ENCODE measurements at places on chromosomes 4 and X.

GRCh38 chrX:143121477-143121876 is 95.7 kb downstream of the SPANXN4 start:
- DNase-seq: no peak

- no peak for DNase-seq
Observed at GRCh38 chrX:9665113-9665512, 100.5 kb downstream of the GPR143 start.

DNA sequence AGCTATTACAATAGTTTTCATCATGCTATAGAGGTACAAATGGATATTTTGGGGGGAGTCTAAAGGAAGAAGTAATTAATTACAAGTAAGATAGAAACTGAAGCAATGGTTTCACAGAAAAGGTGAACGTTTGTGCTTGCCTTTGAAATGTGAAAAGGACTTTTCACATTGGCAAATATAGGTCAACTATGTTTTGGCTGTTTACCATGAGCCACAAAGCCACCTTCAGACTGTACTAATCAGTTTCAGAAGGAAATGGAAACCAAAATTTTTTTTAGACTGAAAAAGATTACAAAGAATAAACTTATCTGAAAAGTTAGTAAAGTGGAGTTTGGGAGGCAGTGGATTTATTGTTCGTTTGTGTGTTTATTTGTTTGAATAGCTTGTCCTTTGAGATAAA is 32.1 kb downstream of the SYTL5 start:
- no peak for DNase-seq

- DNase-seq: no peak
Observed at GRCh38 chr4:114607056-114607455, 8.4 kb downstream of the UGT8 start.

GRCh38 chrX:52425775-52426174 is 57.0 kb downstream of the XAGE2 start:
- DNase-seq: no peak

GRCh38 chrX:54208531-54208930 is 25.5 kb upstream of the FAM120C start:
- DNase-seq: no peak

GRCh38 chrX:17164941-17165340 is 210.1 kb upstream of the NHS start:
- DNase-seq: no peak

GRCh38 chr4:100833906-100834305 is 316.1 kb upstream of the EMCN start:
- DNase-seq: no peak

- no peak for DNase-seq
Observed at GRCh38 chr4:174882317-174882992, 35.7 kb upstream of the ADAM29 start.

DNA sequence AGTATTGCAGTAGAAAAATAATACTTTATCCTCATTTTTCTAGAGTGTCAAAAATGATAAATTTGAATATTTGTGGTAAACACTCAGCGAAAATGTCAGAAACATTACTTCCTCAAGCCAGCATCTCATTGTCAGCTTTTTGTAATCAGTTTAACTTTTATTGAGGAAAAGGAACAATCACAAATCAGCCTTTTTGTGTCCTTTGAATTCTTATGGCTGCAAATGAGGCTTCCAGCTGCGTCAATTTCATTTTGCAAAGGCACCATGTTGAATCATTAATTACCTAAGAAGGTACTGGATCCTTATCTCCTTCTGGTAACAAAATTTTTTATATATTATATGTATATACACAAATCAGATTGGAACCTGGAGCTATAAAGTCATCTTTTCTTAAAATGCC is 442.6 kb upstream of the CPEB2 start:
- DNase-seq: no peak

- DNase-seq: no peak
Observed at GRCh38 chrX:153693216-153694086, 5.7 kb downstream of the SLC6A8 start.

DNA sequence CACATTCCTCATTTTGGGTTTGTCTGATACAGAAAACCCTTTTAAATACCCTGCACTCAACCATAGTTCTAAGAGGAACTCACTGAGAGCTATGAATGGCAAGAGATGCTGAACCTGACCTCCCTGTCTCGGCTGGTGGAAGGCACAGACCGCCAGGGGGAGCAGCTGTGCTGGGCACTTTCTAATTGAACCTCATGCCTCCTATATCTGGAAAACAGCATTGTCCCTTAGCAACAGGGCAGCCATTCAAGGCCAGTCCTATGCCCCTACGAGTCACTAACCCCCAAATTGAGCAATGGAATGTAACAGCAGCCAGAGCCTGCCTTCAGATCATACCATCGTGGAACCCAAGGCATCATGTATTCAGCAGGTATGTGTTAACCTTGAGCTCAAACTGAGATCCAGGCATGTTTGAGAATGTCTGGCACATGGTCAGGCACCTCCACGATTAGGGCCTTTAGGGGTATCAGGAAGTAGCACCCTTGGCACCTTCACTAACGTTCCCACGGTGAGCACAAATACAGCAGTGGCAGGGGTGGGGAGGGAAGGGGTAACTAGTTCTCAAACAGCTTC is 5.1 kb downstream of the USP27X start:
- peak; percentile 32 for DNase-seq

- no peak for DNase-seq
Observed at GRCh38 chr4:121400632-121401031, 19.8 kb upstream of the QRFPR start.

DNA sequence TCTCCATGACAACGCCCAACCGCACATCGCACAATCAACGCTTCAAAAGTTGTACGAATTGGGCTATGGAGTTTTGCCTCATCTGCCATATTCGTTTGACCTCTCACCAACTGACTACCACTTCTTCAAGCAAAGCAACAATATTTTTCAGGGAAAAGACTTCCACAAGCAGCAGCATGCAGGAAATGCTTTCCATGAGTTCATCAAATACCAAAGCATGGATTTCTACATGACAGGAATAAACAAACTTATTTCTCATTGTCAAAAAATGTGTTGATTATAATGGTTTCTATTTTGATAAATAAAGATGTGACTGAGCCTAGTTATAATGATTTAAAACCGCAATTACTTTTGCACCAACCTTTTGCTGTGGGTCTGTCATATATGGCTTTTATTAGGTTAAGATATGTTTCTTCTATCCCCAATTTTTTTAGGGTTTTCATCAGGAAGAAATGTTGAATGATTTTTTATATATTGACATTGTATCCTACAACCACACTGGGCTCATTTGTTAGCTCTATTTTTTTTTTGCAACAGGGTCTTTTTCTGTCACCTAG is 138.4 kb downstream of the PWWP3B start:
- DNase-seq: no peak

DNA sequence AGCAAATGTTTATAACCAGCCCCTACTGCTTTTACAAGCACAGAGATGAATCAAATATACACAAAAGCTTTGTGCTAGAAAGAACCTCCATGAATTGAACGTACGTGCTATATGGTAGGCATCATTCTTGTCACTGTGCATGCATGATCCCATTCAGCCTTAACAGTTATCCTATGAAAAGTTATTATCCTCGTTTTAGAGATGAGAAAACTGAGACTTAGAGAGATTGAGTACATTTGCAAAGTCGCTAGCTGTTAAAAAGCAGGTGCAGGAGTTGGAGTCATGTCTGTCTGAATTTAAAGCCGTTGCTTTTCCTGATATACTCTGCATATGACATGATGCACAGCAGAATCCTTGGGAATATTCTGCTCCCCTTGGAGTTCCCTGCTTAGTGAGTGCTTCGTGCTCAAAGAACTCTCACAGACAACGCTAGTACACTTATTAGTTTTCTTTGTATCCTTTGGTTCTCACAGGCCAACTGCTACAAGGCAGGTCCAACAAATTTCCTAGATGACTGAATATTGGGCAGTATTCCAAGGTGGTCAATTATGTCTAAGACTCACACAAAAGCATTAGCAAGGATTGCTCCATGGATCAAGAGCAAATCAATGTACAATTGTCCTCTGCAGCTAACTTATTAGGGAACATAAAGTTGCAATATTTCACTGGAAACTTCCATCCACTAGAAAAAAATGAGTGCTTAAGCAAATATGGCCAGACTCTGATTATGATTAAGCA is 42.8 kb upstream of the TRIM2 start:
- no peak for DNase-seq

DNA sequence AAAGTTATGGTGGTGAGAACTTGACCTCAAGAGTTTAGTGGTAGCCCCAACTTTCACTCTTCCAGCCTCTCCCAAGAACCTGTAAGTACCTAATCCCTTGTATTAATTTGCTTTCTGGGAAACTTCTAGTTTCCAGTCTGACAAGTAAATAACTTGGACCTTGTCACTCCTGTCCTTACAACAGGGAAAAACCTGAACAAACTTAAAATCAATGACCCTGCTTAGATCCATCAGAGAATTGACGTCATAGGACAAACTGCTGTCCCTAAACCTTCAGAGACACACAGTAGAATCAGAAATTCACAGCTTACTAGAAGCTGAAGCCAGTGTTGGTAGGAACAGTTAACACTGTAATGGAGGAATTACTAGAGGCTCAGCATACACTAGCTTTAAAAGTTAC is 60.0 kb upstream of the DCLK2 start:
- no peak for DNase-seq

- DNase-seq: no peak
Observed at GRCh38 chrX:127124871-127125270, 305.3 kb downstream of the PRR32 start.

GRCh38 chr4:186192066-186192612 is 772 bp downstream of the CYP4V2 start:
- no peak for DNase-seq

- no peak for DNase-seq
Observed at GRCh38 chr4:66956426-66956825, 588.9 kb downstream of the CENPC start.

DNA sequence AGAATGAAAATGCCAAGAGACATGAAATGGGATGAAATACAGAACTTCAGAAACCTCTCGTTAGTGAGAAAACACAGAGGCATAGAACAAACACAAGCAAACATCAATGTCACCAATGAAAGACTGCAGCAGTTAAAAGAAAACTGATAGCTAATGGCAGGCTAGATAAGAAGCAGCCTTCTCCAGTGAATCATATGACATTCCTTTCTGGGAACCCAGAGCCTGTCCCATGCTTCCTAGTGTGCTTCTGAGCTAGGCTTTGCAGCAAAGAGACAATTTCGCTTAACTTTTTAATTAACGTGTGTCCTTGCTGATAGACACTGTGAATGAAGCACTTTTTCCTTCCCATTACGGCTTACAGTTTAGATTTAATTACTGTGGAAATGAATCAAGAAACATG is 444.6 kb downstream of the IL15 start:
- DNase-seq: no peak

DNA sequence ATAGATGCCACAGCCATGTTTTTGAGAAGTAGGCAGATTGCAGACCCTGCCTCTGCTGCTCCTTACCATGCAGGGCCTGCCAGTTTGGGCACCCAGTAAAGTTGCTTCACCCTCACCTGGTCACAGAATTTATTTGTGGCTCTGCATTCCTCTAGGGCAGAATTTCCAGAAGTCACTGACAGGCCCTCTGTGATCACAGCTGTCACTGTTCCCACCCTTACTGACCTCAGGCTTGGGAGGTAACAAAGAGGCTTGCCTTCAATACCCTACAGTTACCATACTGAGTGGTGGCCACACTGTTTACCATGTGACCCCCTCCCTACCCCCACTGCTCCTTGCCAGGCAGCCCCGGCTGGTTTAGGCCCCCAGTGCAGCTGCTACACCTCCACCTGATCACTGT is 375.1 kb downstream of the SH3BGRL start:
- no peak for DNase-seq

- DNase-seq: no peak
Observed at GRCh38 chr4:3720466-3720865, 45.7 kb upstream of the ADRA2C start.

DNA sequence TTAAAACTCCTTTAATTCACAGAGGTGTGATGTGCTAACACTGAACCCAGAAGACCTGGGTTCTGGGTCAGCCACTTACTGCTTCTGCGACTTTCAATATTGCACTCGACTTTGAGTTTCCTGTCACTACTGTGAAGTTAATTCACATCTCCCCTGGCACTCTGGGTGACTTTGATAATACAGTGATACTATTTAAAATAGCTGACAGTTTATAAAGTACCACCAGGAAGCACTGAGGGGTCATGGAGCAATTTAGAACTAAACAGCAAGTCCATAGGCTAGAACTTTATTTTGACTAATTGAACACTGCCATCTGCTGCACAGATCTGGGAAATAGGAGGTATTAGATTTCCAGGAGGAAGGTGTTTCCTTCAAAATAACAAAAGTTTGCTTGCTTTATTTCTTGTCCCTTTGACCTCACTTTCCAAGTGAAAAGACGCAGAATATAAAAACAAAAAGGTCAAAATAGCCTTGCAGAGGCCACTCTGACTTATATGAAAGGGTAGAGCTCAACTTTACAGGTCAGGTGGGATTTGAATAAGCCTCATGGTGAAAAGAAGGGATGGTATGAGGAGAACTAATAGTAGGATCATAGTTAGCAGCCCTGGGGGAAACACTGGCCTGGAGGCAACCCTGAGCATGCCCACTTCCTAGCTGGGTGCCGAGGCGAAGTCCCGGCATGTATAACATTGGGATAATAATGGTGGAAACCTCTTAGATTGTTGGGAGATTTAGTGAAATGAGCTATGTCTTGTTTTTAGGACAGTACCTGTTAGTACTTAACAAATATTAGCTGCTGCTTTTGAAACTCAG is 53.4 kb downstream of the ZNF518B start:
- no peak for DNase-seq

- DNase-seq: no peak
Observed at GRCh38 chr4:111798840-111799239, 346.4 kb upstream of the FAM241A start.

DNA sequence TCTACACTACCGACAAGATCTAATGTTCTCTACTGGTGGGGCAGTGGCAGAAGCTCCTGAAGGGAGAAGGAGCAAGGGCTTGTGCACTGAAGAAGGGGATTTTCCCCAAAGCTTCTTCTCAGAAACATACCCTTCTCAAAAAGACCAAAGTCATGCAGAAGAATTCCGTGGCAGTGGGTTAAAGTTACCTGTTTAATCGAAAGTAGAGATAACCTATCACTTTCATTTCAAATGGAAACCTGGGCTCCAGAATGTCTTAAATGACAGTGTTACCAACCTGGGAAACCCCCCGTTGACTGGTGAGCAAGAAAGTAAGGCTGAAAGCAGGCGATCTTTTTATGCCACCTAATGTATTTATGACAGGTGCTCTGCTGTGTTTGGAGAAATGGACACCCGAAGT is 92.5 kb upstream of the TEX13D start:
- DNase-seq: peak; percentile 51

DNA sequence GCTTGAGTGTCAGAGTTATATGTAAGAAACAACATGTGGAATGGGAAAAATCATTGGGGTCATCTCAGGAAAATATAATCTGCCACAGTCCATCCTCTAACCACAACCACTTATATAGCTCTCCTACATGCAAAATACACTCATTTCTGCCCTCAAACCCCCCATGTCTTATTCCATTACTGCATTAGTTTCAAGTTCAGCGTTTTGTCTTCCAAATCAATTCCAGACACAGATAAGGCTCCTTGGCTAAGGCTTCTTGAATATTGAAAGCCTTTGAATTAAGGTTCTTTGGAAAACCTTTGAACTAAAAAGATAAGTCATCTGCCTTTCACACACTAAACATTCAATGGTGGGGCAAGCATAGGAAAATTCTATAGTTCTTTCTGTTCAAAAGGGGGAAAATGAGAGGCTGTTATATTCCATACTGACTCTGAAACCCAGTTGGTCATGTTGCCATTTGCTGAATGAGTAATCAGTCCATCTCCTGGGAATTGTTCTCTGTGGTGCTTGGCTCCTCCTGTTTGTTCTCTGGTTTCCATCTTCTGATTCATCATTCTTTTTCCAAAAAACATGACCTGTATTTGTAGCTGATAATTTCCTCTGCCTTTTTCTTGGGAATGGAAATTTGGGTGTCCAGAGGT is 218.7 kb downstream of the BMPR1B start:
- DNase-seq: no peak

GRCh38 chr4:88107406-88108107 is 50.9 kb downstream of the ABCG2 start:
- DNase-seq: no peak
